NCI-H1417 treated with DMSO at 0.1 percent for 48 hours (cell line): ENCODE measurements at places on chromosomes 3 and 15.

DNA sequence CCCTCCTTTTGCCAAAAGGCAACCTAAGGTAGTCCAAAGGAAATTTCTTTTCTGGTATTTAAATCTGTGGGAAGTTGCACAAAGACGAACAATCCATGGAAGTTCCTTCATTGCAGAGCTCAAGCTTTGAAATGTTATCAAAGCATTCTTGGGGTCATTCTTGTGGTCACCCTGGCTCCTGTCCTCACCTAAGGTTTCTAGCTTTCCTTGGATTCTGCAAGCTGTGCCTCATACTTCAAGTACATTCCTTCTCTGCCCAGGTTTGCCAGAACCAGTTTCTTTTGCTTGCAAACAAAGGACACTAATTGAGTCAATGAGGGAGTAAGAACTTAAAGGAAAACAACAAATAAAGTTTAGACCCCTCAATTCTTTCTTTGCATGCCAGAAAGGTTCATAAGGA, 329.8 kb upstream of the PDZRN3 start:
- DNase-seq, result no peak

- DNase-seq, result no peak
These were observed 625.6 kb downstream of the SI start for GRCh38 chr3:164452707-164453106.

- DNase-seq, result no peak
These were observed 36.9 kb downstream of the RBPMS2 start for GRCh38 chr15:64738226-64739095.

- no peak for DNase-seq
These were observed 29.8 kb upstream of the CHL1 start for GRCh38 chr3:166799-167198.

- DNase-seq, result no peak
These were observed 59.5 kb downstream of the LRRC28 start for GRCh38 chr15:99310745-99311144.
